ENCODE measurements at places on chromosomes 2 and 18.

DNA sequence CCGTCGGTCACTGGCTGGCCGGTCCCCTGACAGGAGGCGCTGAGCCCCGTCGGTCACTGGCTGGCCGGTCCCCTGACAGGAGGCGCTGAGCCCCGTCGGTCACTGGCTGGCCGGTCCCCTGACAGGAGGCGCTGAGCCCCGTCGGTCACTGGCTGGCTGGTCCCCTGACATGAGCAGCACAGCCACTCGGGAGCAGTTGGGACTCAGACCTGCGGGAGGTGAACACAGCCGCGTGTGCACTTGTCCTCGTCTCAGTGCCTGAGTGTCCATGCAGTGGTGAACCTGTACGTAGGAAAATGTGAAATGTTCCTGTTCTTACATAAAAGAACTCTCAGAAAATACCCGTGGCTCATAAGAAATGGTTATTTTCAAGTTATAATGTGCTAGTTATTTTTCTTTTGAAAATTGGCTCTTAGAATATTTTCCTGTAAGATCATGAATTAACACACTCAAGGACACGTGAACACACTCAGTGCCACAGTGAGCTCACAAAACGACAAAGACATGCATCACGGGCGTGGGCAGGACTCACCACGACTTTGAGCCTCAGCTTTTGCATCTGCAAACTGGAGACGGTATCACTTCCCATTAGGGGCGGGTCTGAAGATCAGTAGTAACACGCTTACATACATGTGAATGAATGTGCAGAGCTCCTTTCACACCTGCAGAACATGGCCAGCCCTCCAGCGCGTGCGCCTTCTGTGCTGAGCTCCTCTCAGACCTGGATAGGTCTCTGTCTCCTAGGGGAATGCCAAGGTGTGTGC, 21.1 kb upstream of the NFATC1 start:
- DNase-seq, result no peak

- peak; percentile 72 for DNase-seq
These were observed 483 bp downstream of the OSBPL6 start for GRCh38 chr2:178194600-178195389.

GRCh38 chr2:188176620-188177019, 115.1 kb upstream of the GULP1 start:
- DNase-seq, result no peak

DNA sequence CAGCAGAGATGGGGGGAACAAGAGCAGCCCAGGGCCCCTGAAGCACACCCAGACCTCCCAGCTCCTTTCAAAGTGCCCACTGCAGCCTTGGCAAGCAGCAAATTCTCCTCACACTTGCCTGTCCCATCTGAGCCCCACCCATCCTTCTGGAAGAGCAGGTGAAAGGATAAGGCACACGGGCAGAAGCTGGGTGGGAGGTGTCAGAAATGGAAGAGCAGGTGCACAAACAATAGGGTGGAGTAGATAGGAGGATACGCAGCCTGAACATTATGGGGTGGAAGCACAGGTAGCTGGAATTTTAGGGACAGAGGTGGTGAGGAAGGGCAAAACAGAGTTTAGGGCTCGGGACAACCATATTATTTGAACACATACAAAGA, 69.2 kb downstream of the TNS1 start:
- no peak for DNase-seq

GRCh38 chr18:45954070-45954934, 12.8 kb downstream of the EPG5 start:
- peak; percentile 82 for DNase-seq

- DNase-seq, result no peak
These were observed 96.1 kb downstream of the PID1 start for GRCh38 chr2:229174794-229175496.

GRCh38 chr2:207530160-207531031, 634 bp downstream of the CREB1 start:
- DNase-seq, result peak; percentile 62

DNA sequence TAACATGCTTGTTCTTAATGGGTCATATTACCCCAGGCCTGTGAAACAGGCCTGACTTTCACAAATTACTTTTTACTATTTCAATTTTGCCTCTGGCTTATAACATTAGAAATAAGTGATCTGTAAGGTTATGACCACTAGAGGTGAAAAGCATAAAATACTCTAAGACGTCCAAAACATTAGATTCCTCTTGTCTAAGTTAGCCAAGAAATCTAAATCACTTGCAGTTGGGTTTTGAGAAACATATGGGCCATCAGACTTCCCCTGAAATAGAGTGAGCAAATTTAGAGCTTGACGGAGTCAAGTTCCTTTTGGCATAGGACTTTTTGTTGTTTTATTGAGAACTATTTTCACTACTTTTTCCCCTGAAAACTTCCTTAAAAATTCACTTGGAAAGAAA, 32.7 kb upstream of the RIT2 start:
- no peak for DNase-seq

- no peak for DNase-seq
These were observed 9.4 kb downstream of the BCL11A start for GRCh38 chr2:60544062-60544461.

GRCh38 chr2:210442457-210442856, 34.1 kb downstream of the LANCL1 start:
- no peak for DNase-seq

DNA sequence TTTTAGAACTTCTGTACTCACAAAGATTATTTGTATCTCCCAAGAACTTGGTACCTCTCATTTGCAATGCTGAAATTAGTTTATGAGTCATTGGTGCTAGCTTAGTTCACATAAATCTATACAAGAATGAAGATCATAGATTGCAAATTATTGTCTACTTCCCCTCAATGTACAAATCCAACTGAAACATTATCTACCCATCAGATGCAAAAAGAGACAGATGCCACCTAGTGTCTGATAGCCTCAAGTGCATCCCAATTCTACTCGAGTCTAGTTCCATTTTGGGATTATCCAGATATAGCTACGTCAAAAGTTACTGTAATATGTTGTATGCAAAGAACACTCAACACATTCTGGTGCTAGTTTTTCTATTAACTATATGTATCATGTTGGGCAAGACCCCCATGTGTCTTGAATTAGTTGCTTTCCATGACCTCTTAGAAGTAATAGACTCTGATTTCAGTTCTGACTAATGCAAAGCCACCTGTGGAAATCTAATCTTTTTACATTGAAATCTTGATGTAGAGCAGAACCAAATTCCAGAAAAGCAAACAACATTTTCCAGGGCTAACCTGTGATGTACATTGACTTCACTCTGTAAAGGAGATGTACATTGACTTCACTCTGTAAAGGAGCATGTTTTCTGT, 210.0 kb downstream of the RBM43 start:
- DNase-seq, result peak; percentile 61

DNA sequence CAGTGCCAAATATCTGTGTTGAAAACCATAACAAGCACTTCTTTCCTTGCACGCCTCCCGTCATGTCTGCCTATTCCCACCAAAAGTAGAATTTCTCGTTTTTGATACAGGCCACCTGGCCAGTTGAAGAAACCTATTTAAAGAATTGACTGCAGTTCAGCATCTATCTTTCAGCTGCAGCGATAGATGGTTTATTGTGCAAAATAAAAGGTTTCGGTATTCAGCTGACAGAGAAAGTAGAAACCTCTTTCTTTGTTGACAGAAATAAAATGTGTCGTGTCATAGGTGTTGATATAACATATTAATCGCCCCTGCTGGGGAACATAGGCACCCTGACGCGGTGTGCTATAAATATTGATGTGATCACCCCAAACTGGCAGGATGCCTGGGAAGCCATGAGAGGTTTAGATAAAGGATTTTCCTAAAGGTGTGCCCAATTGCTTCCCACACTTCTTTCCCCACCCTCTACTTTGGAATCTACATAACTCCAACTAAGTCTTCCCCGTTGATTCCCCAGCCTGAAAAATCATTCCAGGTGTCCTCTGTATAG, 570.4 kb downstream of the CCDC85A start:
- DNase-seq, result no peak

- no peak for DNase-seq
These were observed 145.6 kb downstream of the AGAP1 start for GRCh38 chr2:235639428-235639773.

DNA sequence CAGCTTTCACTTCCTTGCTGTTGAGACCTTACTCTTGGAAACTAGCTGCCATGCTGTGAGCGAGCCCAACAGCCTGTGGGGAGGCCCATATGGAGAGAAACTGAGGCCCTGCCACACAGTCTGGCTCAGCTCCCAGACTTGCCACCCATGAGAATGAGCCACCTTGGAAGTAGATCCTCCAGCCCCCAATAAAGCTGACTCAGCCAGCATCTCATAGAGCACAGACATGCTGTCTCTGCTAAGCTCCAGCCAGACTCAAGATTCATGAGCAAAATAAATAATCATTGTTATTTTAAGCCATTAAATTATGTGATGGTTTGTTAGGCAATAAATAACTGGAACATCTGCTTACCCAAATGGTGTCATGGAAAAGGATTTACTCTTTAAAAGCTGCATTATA, 53.6 kb upstream of the DDX18 start:
- DNase-seq, result no peak

DNA sequence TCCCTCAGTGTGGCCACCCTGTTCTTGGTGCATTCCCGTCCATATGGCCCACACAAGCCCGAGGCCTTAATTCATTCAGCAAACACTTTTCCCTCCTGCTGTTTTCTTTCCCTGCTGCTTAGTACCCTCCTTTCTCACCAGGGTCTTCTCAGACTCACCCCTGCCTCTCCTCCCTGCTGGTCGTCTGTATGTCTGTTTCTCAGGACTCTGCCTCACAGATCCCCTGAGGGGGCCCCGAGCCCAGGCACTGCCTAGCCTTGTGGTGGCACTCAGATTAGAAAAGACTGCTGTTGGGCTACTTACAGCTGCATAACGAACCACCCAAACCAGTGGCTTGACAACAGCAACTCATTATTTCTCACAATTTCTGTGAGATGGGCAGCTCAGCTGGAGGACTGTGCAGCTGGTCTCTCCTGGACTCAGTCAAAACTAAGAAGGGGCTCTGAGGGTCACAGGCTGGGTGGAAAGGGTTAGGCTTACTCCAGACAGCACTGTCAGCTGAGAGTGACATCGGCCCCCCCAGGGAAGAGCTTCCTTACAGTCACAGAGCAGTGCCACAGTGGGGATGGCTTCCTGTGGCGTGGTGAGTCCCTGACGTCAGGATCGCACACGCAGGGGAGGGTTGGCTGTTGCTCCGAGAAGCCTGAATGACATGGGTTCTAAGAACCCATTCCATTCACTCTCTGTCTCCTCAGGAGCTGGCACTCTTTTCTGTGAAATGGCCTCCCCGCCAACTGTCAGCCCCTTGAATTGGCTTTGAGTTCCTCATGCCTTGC, 139.0 kb downstream of the UXS1 start:
- DNase-seq, result no peak

GRCh38 chr2:177538323-177538722, 145.8 kb downstream of the AGPS start:
- no peak for DNase-seq

GRCh38 chr2:10344105-10345066, 41.7 kb downstream of the HPCAL1 start:
- DNase-seq, result no peak

DNA sequence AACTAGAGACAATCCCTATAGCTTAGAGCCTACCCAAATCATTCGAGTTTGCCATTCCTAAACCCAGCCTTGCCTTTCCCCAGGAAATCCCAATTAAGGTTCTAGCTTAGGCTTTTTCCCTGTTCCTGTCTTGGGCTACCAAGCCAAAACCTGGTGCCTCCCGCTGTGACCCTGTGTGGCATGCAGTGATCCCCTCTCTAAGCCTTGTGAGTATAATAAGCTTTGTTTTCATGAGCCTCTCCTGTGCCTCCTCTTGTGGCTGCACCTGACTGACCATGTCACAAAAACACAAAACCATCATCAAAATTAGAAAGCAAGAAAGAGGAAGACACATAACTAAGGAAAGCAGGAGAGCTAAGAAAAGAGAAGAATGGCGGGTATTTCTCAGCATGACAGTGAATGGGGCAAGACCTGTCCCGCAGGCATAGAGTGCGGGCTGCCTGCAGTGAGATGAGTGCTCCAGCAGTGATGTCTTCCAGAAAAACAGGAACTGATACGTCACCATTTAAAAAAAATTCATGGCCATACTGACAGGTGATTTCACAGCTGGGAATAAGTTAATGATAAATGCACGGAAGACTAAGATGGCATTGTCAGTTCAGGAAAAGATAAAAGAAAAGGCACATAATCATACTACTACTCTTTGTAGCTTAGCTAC, 9.2 kb upstream of the PAIP2B start:
- DNase-seq, result no peak

DNA sequence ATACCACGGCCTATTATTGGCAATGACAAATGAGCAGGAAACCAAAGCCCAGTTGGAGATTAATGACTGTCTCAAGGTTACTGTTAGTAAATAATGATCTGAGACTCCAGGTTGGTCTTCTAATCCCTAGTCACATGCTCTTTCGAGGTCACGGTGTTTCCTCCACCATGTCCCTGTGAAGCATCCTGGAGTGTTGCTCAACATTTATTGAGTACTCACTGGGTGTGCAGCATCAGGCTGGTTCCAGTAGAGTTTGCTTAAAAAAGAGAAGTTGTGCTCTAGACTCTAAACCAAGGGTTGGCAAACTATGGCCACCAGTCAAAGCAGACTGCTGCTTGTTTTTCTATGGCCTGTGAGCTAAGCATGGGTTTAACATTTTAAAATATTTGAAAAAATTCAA, 263.8 kb upstream of the ATP5MC3 start:
- no peak for DNase-seq

DNA sequence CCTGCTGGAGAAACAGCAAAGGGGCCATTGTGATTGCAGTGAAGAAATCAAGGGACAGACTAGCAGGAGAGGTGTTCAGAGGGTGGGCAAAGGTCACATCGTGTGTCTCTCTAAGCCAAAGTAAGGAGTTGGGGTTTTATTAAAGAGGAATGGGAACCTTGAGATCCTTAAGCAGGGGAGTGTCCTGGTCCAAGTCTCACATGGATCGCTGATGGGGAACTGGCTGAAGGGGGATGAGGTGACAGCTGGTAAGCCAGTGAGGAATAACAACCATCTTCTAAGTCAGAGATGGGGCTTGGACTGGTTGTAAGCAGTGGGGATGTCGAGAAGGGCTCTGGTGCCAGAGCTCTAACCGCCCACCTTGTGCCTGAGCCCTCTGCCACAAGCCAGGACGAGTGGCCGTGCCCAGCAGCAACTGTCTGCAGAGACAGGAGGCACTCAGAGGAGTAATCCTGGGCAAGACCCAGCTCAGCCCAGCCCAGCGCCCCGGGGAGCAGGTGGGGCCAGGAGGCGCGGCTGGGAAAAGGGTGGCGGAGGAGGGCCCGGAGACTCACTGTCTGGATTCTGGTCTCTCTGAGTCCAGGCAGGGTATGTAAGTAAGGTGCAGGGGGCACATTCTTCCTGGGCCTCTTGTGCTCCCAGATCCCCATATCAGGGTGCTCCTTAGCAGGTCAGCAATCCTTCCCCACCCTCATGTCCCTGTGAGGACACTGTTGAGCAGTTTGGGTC, 13.7 kb downstream of the WNT10A start:
- DNase-seq, result no peak

GRCh38 chr2:236120829-236121228, 47.4 kb downstream of the GBX2 start:
- no peak for DNase-seq

GRCh38 chr2:202091476-202091875, 18.4 kb downstream of the KIAA2012 start:
- DNase-seq, result no peak

Data from ACHN (cell line).